IMR-90 (cell line): ENCODE measurements at places on chromosomes 7 and 10.
A peak's percentile ranks its signal among the peaks of the same experiment; 100 is the strongest.

- DNase-seq: no peak
Observed at GRCh38 chr7:151611041-151611440, 91.3 kb upstream of the RHEB start.

DNA sequence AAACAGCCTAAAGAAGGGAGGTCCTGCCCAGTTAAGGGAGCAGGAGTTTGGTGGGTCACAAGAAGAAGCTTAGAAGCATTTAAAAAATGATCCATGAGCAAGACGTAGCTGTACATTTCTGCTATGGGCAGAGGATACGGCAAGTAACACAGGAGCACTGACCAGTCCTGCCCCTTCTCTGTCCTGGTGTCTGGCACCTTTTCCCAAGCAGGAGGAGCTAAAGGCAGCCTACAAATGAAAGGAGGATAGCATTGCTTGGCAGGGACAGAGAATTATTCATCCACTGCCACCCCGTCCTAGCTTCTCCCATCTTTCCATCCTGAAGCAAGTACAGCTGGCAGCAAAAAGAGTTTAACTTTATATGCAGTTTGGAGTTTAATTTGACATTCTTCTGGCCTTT is 1077.6 kb downstream of the TYW1 start:
- no peak for DNase-seq

GRCh38 chr7:20270867-20271266 is 53.7 kb upstream of the MACC1 start:
- no peak for DNase-seq

DNA sequence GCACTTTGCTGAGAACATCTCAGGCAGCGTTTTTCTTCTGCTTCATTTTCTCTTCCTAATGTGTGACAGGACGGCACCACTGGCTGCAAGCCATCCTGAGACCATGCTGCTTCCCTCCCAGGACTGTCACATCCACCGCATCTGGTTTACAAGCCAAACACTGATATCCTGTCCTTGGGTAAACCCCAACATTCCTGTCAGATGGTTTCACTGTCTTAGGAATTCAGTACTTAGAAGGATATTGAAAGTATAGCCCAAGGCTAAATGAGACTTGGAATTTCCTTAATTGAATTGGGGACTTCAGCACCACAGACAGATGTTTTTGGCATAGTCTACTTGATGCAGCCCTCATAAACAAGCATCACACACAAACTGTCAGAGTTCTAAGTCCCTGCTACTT is 74.2 kb upstream of the PLXNA4 start:
- peak; percentile 62 for DNase-seq

DNA sequence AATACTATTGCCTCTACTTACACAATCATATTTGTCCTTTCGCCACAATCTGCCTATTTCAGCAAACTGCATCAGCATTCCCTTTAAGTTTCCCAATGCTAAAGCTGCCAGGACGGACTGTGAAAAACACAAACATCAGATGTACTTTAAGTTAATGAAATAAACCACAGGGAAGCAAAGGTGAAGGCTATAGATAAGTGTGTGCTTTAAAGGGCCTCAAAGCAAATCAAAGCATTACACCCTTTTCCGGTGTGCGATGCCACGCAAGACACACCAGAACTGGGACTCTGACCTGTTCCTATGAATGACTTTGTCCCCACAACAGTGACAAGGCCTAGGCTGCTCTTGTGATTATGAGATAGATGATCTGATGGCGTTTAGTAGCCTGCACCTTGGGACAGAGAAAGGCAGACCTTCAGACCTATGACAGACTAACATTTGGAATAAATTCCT is 23.4 kb downstream of the SLC26A3 start:
- no peak for DNase-seq

DNA sequence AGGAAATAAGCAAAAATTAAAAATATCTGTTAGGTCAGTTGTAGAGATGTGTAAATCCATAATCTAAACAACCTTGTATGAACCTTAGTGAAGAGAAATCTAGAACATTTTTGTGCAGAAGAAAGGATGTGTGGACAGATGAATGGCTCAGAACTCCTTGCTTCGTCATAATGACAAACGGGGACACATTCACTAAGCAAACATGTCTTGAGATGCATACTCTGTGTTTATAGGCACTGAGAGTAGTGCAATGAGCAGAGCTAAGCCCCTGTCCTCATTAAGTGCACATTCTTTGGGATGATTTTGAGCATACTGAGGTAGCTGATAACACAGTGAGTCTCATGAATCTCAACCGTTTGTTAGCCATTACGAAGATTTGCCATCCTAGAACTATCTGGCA is 360.6 kb upstream of the ANKRD30A start:
- DNase-seq: no peak
